HCT116 (cell line): ENCODE measurements at places on chromosomes 6 and 20.

- H3K27ac ChIP-seq, result peak overlapping the region; percentile 74
- DNase-seq, result peak; percentile 83
- H3K4me3 ChIP-seq, result no peak overlapping the region; the same call in 1 of the 2 replicates
- H3K36me3 ChIP-seq, result no peaks in the 10 kb centered on the region
These were observed 39.0 kb downstream of the GMPR start for GRCh38 chr6:16277101-16277981.

GRCh38 chr20:64010711-64011237, 25.2 kb upstream of the C20orf204 start:
- no peaks in the 10 kb centered on the region for H3K4me1 ChIP-seq
- H3K27me3 ChIP-seq, result no peaks in the 10 kb centered on the region
- no peak overlapping the region for H3K27ac ChIP-seq
- peaks cover 31% of the 10 kb centered on the region for H3K36me3 ChIP-seq
- H3K4me3 ChIP-seq, result no peak overlapping the region

DNA sequence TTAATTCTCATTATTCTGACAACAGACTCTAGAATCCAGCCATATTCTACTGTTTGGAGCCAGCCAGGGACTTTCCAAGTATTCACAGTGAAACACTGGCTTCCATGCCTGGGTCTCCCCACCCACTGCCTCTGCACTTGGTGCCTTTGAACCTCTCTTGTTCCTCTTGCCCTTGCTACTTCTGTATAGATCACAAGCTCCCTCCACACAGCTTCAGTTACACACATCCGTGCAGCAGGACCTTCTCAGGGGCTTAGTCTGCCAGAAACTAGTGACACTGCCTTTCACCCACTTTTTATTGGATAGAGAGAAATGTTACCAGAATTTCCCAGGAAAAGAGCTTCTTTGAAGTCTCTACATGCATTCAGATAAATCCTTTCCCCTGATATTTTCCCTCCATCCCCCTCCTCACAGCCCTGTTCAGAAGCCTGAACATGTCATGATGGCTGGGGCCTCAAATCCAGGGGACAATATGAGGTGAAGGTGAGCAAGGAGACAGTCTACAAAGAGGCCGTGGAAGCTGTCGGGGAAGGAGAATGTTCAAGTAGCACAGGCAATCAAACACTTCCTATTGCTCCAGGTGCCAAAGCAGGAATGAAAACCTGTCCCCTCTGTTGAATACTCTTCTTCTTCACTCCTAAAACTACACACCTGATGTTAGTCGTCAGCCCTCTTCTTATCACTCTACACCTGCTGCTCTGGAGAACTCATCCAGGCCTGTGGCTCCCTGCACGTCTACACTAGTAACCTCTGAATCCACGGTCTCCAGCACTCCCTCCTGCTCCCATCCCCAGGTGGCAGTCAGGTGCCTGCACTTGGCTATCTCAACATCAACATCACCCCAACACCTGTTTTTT, 20.2 kb upstream of the HLA-DOA start:
- H3K4me1 ChIP-seq, result no peaks in the 10 kb centered on the region
- DNase-seq, result no peak
- H3K36me3 ChIP-seq, result no peaks in the 10 kb centered on the region
- peaks cover 22% of the 10 kb centered on the region for H3K27me3 ChIP-seq
- no peak overlapping the region for H3K4me3 ChIP-seq
- H3K27ac ChIP-seq, result no peak overlapping the region

DNA sequence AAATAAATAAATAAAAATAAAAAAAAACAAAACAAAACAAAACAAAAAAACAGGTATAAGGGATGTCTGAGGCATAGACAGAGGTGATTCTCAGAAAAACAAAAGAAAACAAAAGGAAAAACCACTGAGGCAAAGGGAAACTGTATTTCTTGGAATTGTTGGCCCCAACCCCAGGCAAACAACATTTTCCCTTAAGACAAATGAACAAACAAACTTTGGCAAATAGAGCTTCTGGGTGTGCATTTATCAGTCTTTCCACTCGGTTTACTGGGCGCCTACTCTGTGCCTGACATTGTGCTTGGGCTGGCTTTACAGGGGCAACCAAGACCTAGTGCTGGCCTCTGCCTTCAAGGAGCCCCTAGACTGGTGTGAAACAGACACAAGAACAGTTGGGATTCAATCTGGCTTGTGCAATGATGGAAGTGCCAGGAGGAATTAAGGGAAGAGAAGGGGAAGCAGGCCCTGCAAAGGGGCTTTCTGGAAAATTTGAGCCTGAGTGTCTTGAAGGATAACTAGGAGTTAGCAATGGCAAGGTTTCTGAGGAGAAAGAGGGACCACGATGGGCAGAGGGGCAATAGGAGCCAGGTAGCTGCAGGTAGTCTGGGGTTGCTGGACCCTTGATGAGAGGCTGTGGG, 33.8 kb upstream of the IER3 start:
- H3K27ac ChIP-seq, result peak overlapping the region; percentile 63
- DNase-seq, result no peak
- H3K4me3 ChIP-seq, result no peak overlapping the region
- no peaks in the 10 kb centered on the region for H3K36me3 ChIP-seq
